ENCODE measurements at places on chromosomes 3 and 15.

DNA sequence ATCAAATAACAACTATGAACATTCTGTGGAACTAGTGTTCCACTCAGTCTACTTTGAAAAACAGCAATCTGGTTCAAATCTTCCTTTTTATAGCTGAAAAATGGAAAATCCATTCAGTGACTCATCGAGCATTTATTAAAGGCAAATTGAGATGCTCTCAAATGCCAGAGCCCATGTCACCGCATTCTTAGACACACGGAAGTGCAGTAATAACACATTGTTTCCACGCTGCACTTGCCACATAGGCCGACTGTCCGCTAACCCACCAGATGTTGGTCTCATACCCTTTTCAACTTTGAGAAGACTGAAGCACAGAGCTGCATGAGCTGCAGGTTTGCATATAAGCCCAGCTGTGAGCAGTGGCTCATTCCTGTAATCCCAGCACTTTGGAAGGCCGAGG is 95.9 kb downstream of the TMEM266 start:
- DNase-seq = no peak

DNA sequence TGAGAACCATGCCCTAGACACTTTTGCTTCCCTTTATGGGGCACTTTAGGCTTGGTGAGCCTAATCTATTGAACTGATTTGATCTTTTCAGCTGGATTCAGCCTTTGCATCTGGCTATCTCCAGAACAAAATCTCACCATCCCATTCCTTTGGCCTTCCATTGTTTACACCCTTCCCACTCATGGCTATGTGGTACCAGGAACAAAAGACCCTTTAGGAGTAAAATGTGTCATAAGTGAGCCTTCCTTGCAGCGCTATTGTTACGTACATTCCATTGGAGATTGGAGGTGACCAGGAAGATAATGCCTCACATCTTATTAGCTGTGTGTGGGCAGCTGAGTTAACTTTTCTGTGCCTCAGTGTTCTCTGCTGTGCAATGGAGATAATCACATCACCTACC is 188.4 kb downstream of the SATB1 start:
- DNase-seq = no peak

DNA sequence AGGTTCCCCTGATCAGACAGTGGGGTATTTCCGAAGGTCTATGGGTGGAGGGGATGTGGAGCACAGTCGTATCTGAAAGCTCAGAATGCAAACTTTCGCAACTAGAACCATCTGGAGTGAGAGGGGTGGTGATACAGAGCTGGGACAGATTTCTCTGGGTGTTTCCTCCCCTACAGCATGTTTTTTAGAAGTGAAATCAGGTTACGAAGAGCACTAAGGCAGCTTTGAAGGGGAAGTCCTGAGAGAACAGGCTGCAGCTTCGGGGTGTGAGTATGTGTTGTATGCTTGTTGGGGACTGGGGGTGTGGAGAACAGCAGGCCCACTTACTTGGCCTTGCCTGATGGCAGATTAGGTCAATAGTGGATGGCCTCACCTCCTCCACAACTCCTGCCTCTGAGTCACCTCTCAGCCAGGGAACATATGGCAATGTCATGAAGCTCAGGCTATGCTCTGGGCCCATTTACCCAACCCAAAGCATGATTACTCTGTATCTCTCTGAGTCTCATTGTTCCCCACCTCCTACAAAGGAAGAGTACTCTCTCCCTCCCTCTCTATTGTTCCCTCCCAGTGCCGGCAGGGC is 107.2 kb upstream of the RASGRP1 start:
- DNase-seq = no peak

DNA sequence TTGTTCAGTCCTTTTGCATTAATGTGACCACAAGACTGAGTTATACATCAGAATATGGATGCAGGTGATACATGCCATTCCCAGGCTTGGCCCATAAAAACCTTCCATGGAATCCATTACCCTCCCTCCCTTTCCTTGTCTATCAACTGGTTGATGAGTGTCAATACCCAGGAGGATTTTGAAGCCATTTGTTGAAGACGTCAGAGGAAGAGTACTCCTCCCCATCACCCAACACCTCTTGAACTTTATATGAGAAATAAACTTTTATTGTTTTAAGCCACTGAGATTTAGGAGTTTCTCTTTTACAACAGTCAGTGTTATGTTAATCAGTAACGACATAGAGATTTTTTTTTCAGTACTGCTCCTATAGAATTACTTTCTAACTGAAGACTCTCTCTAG is 55.5 kb downstream of the P3H2 start:
- no peak for DNase-seq

- no peak for DNase-seq
Observed at GRCh38 chr15:68405378-68406250, 26.3 kb downstream of the ITGA11 start.

- no peak for DNase-seq
Observed at GRCh38 chr15:50675535-50676144, 11.0 kb downstream of the TRPM7 start.

GRCh38 chr3:184872200-184872599 is 60.2 kb downstream of the VPS8 start:
- DNase-seq = no peak

DNA sequence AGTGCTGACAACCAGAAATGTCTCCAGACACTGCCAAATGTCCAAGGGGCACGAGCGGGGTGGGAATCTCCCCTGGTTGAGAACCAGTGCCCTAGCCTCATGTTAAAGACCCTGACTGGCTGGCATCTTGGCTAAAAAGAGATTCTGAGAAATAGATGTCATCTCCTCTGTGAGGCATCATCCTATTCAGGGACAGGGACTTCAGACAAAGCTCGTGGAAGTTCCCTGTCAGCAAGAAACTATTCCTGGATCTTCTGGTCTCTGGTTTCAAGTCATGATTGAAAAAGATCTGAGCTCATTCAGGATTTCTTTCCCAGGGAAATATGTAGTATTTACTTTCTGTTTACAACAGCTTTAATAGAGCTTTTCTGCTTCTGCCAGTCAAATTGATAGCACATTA is 10.8 kb downstream of the WDR5B start:
- no peak for DNase-seq

DNA sequence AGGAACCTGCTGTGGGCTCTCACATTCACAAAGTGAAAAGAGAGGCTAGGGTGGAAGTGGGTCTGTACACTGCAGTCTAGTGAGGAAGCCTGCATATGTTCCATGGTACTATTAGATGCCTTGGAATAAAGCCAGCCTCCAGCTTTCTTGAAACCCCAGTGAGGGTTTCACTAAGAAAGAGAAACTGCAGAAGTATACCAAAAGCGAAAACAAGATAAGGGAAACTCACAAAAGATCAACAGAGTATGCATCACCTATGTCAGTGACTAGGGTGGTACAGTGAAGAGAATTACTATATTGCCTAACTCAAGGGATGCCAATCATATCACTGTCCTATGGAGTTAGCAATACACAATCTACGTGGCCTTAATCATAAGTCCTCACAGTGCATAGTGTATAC is 212.5 kb upstream of the GADL1 start:
- DNase-seq = no peak

- DNase-seq = no peak
Observed at GRCh38 chr3:8709801-8710507, 23.6 kb upstream of the CAV3 start.

GRCh38 chr3:134075846-134076245 is 46.1 kb upstream of the SLCO2A1 start:
- DNase-seq = no peak

- no peak for DNase-seq
Observed at GRCh38 chr3:86029590-86029989, 961.4 kb downstream of the VGLL3 start.

GRCh38 chr3:23329471-23330105 is 126.5 kb downstream of the UBE2E2 start:
- no peak for DNase-seq

DNA sequence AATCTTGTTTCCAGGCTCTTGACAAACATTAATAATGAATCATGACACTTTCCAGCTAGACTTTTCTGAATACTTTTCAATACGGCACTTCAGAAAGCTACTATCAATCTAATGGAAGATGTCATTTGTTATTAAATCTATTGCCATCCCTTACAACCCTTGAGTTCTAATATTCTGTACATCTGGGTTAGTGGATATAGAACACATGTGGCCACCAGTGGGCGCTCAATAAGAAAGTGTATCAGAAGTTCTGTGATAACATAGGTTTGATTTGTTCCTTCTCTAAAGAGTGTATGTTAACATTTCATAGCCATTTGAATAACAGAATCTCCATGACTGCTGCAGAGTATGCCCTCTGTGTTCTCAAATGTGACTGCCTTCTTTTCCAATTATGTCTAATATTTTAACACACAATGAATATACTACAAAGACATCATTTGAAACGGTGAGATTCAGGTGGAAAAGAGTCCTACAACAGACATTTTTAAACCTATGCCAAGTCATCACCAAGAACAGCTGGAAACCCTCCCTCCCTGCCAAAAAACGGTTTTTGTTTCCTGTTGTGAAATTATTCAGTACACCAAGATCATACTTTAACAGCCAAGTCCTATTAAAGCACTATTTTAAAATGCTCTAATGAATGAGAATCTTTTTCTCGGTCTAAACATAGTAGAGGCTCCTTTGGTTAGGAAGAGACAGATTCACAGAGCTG is 22.2 kb downstream of the ALDH1A2 start:
- DNase-seq = peak; percentile 27

DNA sequence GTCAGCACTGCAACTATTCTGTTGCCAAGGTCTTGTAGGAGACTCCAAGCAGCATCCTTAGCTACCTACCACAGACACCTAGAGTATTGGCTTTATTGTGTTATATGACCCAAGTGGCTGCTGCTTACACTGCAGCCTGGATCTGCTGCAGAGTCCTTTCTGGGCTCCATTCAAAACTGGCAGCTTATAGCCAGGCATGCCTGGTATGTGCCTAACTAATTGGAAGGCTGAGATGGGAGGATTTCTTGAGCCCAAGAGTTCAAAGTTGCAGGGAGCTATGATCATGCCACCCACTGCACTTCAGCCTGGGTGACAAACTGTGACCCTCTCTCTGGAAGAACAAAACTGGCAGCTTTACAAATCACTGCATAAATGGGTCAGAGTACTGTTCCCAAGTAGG is 8.6 kb downstream of the NDUFB4 start:
- DNase-seq = no peak

All from activated T-cell treated with anti-CD3 and anti-CD28 coated beads for 4 hours (primary cell).